ENCODE measurements at places on chromosomes 12 and 14.

DNA sequence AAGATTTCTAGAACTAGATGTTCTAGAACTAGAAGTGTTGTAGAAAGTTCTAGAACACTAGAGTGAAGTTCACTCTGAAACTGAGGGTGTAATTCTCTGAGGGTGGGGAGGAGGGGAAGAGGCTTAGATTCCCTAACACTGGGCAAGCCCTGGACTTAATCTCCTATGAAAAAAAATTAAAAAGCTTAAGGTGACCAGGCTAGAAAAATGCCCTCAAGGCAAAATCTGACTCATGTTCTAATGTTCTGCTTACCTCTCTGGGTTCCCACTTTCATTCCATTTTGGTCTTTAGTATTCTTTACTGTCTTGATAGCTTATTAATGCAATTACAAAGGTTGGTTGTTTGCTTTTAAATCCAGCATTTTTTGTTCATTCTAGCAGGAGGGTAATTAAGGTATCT is 101.5 kb downstream of the KICS2 start:
- no peak overlapping the region for H3K27ac ChIP-seq
- H3K27me3 ChIP-seq = no peaks in the 10 kb centered on the region
- no peak overlapping the region for H3K4me3 ChIP-seq
- H3K36me3 ChIP-seq = no peaks in the 10 kb centered on the region
- no peaks in the 10 kb centered on the region for H3K4me1 ChIP-seq

DNA sequence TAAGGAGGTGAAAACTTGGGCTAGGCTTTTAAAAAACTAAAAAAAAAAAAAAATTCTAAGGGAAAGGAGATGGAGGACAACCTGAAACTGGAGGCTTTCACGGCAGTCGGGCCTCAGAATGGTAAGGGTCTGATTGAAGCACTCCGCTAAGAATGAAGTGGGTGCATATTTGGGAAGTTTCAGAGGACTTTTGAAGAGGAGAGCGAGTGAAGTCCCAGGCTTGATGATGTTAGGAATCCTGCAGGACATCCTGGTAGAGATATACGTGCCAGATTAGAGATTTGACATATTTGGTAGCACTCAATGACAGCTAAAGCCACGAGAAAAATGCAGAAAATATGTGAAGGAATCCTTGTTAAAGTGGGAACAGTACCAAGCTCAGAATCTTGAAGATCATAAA is 186.2 kb downstream of the SNAPC1 start:
- H3K36me3 ChIP-seq = 0 out of 3 replicates have a peak, but pooled peaks cover 3% of the 10 kb centered on the region
- no peak for DNase-seq
- H3K27ac ChIP-seq = no peak overlapping the region
- H3K27me3 ChIP-seq = no peaks in the 10 kb centered on the region

- H3K4me1 ChIP-seq = no peaks in the 10 kb centered on the region
- H3K27ac ChIP-seq = no peak overlapping the region
- peaks cover 3% of the 10 kb centered on the region for H3K36me3 ChIP-seq
- no peak for DNase-seq
- H3K4me3 ChIP-seq = no peak overlapping the region
Measured at GRCh38 chr12:16090974-16091373, 179.8 kb downstream of the DERA start.

GRCh38 chr14:99990268-99991170 is 74.7 kb upstream of the EVL start:
- H3K36me3 ChIP-seq = peaks cover 7% of the 10 kb centered on the region
- H3K4me3 ChIP-seq = no peak overlapping the region
- no peaks in the 10 kb centered on the region for H3K27me3 ChIP-seq
- DNase-seq = no peak
- H3K4me1 ChIP-seq = no peaks in the 10 kb centered on the region
- H3K27ac ChIP-seq = no peak overlapping the region

DNA sequence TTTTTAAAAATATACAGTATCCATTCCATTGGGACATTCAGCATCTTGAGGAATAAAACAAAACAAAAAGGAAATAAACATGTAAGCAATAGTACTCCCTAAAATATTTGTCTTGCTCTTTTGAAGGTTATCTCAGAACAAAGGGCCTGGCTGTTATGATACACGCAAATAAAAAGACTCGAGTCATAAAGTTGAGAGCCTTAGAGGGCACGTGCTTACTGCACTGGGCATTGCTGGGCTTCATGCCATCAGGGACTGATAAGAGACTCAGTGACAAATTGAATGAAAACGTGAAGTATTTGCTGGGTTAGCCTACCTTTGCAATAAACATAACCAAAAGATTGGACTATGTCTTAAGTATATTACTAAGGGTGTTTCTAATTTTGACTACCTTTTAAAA is 118.9 kb downstream of the SLC35F4 start:
- no peaks in the 10 kb centered on the region for H3K36me3 ChIP-seq
- no peak overlapping the region for H3K27ac ChIP-seq
- DNase-seq = no peak
- no peaks in the 10 kb centered on the region for H3K27me3 ChIP-seq
- H3K4me1 ChIP-seq = no peaks in the 10 kb centered on the region

GRCh38 chr12:6355491-6356373 is 13.9 kb upstream of the TNFRSF1A start:
- no peaks in the 10 kb centered on the region for H3K4me1 ChIP-seq
- H3K27me3 ChIP-seq = no peaks in the 10 kb centered on the region
- no peak overlapping the region for H3K4me3 ChIP-seq
- peaks cover 29% of the 10 kb centered on the region for H3K36me3 ChIP-seq
- no peak overlapping the region for H3K27ac ChIP-seq
- DNase-seq = peak; percentile 92

DNA sequence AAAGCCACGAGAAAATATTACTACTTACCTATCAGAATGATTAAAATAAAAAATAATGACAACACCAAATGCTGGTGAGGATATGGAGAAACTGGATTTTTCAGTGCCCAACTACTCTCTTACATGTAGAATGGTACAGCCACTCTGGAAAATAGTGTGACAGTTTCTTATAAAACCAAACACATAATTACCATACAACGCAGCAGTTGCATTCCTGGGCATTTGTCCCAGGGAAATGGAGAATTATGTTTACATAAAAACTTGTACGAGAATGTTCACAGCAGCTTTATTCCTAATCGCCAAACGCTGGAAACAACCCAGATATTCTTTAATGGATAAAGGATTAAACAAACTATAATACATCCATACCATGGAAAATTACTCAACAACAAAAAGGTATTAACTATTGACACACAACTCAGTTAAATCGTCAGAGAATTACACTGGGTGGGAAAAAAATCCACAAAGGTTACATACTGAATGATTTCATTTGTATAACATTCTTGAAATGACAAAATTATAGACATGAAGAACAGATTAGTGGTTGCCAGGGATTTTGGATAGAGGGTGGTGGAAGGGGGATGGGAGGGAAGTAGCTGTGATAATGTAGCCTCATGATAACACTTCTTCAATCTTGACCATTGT is 35.4 kb downstream of the TAOK3 start:
- H3K27ac ChIP-seq = no peak overlapping the region
- H3K4me3 ChIP-seq = no peak overlapping the region
- no peaks in the 10 kb centered on the region for H3K36me3 ChIP-seq
- H3K27me3 ChIP-seq = no peaks in the 10 kb centered on the region
- no peak for DNase-seq

DNA sequence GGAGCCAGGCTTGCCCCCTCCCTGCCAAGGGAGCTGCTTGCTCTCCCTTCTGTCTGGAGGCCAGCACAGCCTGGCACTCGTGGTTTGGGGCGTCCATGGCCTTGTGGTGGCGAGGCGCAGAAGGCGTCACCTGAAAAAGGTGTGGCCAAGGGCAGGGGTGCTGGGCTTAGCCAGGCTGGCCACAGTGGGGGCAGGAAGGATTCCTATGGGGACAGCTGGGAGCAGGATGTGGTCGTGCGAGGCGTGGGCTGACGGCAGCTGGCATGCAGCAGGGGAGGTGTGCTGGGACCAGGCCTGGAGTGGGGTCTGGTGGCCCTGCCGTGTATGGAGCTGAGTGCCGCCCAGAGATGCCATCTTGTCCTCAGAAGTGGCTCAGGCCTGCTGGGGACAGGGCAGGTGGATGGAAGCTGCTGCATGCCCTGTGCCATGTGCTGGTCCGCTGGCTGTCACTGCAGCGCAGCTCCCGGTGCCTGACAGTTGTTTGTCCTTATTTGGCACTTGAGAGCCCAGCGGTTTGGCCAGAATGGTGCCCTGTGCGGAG is 30.0 kb downstream of the SH2B3 start:
- peaks cover 5% of the 10 kb centered on the region for H3K36me3 ChIP-seq
- H3K4me1 ChIP-seq = peaks cover 15% of the 10 kb centered on the region
- no peaks in the 10 kb centered on the region for H3K27me3 ChIP-seq
- no peak for DNase-seq
- no peak overlapping the region for H3K27ac ChIP-seq
- H3K4me3 ChIP-seq = no peak overlapping the region

- no peaks in the 10 kb centered on the region for H3K27me3 ChIP-seq
- H3K4me1 ChIP-seq = no peaks in the 10 kb centered on the region
- H3K27ac ChIP-seq = no peak overlapping the region
- no peaks in the 10 kb centered on the region for H3K36me3 ChIP-seq
Measured at GRCh38 chr12:21766403-21766802, 8.1 kb downstream of the KCNJ8 start.

- no peak overlapping the region for H3K27ac ChIP-seq
- H3K4me1 ChIP-seq = no peaks in the 10 kb centered on the region
- no peaks in the 10 kb centered on the region for H3K27me3 ChIP-seq
- no peak overlapping the region for H3K4me3 ChIP-seq
- no peaks in the 10 kb centered on the region for H3K36me3 ChIP-seq
- DNase-seq = no peak
Measured at GRCh38 chr14:101065246-101065645, 161.7 kb upstream of the RTL1 start.

GRCh38 chr12:27077586-27077985 is 4.8 kb downstream of the C12orf71 start:
- 0 out of 2 replicates have a peak, but pooled peaks cover 2% of the 10 kb centered on the region for H3K36me3 ChIP-seq
- no peaks in the 10 kb centered on the region for H3K27me3 ChIP-seq
- H3K27ac ChIP-seq = no peak overlapping the region
- no peaks in the 10 kb centered on the region for H3K4me1 ChIP-seq
- no peak for DNase-seq

DNA sequence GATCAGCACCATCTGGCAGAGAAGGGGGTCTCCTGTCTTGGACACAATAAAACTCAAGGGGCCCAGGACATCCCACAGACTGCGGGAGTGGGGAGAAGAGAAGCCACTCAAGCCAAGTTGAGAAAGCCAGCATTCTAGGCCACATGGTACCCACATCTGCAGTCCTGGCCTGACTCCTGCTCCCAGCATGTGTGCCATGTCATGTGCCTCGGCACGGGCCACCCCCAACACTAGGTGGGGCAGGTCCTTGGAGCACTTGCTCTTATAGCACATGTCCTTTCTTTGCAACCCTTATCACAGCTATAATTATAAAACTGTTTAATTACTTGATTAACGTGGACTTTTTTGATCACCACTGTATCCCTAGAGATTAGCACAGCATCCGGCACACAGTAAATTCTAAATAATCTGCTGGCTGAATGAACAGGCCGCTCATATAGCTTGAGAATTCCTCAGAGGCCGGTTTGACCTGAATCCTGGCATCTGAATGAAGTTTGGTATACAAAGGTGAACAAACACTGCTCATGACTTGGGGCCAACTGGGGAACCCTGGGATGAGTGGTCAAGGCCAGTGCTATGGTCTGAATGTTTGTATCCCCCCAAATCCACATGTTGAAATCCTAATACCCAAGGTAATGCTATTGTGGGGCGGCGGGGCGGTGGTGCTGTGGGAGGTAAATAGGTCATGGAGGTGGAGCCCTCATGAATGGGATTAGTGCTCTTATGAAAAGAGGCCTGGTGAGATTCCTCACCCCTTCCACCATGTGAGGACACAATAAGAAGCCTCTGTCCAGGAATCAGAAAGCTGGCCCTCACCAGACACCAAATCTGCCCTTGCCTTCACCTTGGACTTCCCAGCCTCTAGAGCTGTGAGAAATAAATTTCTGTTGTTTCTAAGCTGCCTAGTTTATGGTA is 6.6 kb downstream of the NCKAP5L start:
- no peak overlapping the region for H3K27ac ChIP-seq
- H3K36me3 ChIP-seq = peaks cover 13% of the 10 kb centered on the region

DNA sequence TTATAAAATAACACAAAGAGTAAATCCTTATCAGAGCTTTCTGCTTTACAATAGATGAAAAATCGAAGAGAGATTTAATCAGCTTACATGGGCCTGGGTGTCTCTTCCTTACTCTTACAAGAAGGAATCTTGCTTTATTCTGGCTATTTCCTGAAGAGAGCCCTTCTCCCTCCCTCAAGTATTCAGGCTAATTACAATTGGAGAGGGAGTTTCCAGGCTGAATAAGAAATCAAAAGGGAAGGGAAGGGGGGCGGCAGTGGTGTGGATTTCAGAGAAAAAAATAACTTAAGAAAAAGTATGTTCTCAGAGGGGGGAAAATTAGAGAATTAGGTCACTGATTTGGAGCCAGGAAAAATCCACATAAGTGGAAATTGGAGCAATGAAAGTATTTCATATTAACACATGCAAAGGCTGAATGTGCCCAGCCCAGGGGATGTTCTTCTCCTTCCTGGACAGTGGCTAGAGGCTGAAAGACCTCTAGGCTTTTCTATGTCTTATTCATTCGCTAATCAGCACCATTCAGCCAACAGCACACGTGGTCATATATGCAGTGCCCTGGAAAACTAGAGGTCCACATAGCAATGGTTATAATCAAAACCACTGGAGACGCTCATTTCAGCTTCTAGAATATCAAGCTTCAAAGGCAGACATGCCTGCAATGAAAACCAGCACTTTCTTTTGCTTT is 158.9 kb upstream of the BTG1 start:
- no peak for DNase-seq
- peaks cover 6% of the 10 kb centered on the region for H3K36me3 ChIP-seq
- H3K4me1 ChIP-seq = peaks cover 3% of the 10 kb centered on the region
- no peak overlapping the region for H3K4me3 ChIP-seq
- no peak overlapping the region for H3K27ac ChIP-seq

GRCh38 chr14:69357544-69358200 is 40.4 kb downstream of the ERH start:
- no peak overlapping the region for H3K27ac ChIP-seq
- no peaks in the 10 kb centered on the region for H3K27me3 ChIP-seq
- H3K4me3 ChIP-seq = no peak overlapping the region
- DNase-seq = no peak
- H3K36me3 ChIP-seq = no peaks in the 10 kb centered on the region

DNA sequence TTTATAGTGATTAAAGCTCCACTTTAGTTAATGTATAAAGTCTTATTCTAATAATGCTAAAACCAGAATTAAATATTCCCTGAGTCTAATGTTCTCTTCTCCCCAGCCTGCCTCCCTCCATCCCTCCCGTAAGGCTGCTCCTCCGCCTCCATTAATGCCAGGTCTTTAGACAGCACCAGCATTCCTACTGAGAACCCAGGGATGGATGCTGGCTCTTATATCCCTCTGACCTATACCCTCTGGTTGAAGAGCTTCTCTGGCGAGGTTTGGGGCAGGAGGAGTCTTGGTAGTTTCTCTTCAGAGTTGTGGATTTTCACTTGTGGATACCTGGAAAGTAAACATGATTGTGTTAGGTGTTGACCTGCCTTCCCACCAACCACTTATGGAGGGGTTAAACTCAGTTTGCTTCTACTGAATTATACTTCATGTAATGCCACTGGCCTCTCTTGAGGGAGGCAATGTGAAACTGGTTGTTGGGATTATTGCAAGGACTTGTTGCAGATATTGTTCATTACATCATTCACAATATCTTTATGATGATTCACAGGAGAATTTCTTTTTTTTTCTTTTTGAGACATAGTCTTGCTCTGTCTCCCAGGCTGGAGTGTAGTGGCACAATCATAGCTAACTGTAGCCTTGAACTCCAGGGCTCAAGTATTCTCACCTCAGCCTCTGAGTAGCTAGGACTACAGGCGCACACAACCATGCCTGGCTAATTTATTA is 11.1 kb upstream of the SMAGP start:
- DNase-seq = no peak
- no peaks in the 10 kb centered on the region for H3K27me3 ChIP-seq
- no peaks in the 10 kb centered on the region for H3K36me3 ChIP-seq

Measured in H9 (cell line).